ENCODE measurements at places on chromosomes 16 and 17.

GRCh38 chr17:49910858-49911204 is 58.2 kb upstream of the DLX4 start:
- no peak for DNase-seq

- DNase-seq = no peak
Observed at GRCh38 chr17:48051283-48051682, 3.1 kb downstream of the NFE2L1 start.

DNA sequence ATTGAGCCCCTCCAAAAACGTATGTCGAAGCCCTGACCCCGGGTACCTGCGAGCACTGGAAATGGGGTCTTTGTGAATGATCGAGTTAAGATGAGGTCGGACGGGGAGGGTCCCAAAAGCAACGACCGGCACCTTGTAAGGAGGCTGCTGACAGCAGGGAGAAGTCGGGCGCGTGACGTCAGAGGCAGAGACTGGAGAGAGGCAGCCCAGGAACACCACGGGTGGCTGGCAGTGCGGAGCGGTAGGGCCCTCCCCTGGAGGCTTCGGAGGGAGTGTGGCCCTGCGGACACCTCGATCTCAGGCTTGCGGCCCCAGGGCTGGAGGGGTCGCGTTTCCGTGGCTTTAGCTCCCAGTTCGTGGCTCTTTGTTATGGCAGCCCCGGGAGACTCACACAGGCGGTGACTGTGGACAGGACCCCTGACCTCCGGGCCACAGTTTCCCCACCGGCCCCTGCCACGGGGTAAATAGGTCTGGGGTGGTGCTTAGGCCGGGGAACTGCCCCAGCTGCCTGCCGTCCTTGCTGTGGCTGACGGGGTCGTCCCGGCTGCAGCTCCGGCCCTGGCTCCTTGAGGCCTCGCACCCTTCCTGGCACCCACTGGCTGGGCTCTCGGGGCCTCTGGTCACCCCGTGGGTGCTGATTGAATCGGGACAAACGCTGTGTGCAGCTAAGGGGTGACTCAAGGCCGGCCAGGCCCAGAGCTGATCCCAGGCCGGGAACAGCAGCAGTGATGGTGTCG is 10.6 kb upstream of the SSTR5 start:
- no peak for DNase-seq

- no peak for DNase-seq
Observed at GRCh38 chr16:27293343-27293742, 20.4 kb upstream of the IL4R start.

DNA sequence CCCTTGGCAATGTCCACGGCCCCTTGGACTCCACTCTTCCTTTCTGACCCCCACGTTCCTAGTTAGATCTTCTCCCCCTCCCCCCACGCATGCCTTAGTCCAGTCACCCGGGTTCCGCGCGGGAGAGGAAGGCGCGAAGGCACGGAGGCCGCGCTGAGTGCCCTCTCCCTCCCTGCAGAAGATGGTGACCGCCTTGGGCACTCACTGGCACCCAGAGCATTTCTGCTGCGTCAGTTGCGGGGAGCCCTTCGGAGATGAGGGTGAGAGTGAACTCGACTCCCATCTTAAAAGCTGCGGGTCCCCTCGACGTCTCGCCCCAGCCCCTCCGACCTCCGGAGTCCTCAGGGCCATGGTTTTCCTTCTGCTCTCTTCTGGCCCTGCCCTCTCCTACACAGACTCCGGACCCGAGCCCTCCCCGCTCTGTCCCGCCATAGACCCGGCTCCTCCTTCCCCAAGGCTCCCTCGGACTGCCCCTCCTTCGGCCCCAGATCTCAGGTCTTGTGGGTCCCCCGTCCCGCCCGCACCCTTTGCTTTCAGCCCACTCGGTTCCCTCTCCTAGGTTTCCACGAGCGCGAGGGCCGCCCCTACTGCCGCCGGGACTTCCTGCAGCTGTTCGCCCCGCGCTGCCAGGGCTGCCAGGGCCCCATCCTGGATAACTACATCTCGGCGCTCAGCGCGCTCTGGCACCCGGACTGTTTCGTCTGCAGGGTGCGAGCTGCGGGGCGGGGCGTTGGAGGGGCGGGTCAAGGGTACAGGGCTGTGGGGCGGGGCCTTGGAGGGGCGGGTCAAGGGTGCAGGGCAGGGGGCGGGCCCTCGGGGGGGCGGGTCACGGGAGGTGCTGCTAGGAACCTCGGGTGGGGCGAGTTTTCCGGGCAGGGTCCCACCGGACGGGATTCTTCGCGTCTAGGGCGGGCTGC is 4.6 kb downstream of the TGFB1I1 start:
- DNase-seq = no peak

GRCh38 chr16:78122774-78123315 is 23.4 kb downstream of the WWOX start:
- DNase-seq = peak; percentile 6

- DNase-seq = no peak
Observed at GRCh38 chr17:21036361-21036881, 6.4 kb downstream of the USP22 start.

GRCh38 chr17:77273397-77274085 is 132.8 kb downstream of the SEC14L1 start:
- DNase-seq = no peak

DNA sequence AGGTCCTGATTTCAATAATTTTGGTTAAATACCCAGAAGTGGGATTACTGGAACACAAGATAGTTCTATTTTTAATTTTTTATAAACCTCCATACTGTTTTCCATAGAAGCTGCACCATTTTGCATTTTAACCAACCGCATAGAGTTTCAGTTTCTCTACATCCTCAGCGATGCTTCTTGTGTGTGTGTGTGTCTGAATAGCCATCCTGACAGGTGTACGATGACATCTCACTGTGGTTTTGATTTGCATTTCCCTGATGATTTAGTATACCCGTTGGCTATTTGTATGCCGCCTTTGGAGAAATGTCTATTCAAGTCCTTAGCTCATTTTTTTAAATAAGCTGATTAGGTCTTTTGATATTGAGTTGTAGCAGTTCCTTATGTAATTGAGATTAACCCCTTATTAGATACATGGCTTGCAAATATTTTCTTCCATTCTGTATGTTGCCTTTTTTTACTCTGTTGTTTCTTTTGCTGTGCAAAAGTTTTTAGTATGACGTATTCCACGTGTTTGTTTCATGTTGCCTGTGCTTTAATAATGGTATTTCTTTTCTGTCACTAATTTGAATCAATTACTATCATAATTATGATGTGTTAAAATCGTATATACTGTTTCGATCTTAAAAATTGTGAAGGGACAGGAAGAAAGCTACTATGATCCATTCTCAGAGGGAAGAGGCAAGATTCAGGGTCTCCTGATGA is 227.2 kb upstream of the MON1B start:
- DNase-seq = no peak

DNA sequence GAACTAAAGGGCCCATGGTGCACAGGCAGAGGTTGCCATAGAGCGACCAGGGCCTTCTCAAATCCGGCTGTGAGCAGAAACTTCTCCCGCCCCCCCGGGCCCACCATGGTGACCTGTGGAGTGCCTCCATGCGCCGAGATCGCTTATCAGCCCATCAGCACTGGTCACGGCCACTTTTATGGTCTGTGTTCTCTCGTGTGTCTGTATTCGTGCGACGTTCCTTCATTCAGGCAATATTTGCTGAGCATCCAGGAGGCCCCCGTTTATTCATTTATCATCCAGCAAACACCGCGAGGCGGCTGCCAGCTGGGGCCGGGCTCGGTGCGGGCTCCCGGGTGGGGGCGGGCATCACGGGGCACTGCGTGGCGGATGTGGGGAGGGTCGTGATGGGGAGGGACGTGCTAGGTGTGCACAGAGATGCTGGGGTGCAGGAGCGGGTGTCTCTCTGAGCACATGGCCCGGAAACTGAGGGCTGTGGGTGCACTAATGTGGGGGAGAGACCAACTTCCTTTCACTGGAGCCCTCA is 88.0 kb upstream of the CBX4 start:
- DNase-seq = no peak

Data from MG63 (cell line).